NCI-H1092 (cell line): ENCODE measurements at places on chromosomes 2 and 18.

DNA sequence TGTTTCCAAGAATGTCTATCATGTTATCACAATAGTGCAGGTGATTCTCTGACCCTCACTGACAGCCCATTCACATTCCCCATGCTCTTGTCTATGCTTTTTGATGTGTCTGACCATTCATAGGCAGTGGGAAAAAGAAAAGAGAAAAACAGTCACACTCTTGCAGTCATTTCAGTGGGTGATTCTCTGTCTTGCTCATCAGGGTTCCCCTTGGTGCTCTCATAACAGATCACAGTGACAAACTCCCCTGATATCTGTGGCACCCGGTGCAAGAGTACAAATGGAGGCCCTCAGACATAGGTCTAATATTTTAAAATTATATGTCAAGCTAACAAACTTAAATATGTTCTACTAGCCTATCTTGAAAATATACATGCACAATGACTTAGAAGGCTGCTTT lies 72.7 kb upstream of the PPP1CB start:
- DNase-seq, result no peak

DNA sequence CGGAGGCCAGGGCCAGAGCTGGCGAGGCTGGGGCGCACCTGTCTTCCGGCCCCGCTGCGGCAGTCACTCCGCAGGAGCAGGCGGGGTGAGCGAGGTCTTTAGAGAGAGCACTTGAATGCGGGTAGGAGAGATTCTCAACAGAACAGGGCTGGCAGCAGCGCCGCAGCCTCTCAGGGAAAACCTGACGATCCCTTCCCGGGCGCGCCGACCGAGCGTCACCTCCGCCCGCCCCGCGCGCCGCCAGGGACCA lies 526 bp downstream of the PRKRA start:
- no peak for DNase-seq

GRCh38 chr18:66575263-66575662 lies 28.6 kb downstream of the CDH19 start:
- DNase-seq, result no peak

GRCh38 chr2:63899639-63900038 lies 57.9 kb downstream of the UGP2 start:
- no peak for DNase-seq

DNA sequence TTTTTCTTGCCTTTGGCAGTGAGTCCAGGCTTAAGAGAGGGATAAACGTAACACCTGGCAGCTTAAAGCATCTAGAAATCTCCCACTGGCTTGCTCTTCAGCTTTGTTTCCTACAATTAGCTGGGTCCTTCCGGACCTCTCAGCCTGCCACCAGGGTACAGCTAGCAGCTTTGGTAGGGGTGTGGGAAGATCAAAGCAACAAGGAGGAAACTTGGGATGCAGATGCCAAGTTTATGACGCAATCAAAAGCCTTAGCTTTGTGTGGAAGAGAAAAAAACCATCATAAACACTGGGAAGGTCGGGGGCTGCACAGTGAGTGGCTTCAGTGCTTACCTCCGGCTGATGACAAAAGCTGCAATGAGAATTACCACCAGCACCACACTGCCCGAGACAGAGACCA lies 116.9 kb downstream of the EPHA4 start:
- no peak for DNase-seq
